ENCODE measurements at places on chromosomes 5 and 9. TPM values are rescaled to one million over a fixed set of nuclear protein-coding genes. Genes with fewer than 3 reads are reported as not detected.

The IFNA21 gene
- total RNA-seq, result not detected

The IL3 gene
- total RNA-seq, result not detected

The SPINK7 gene
- not detected for total RNA-seq

The GMCL2 gene
- not detected for total RNA-seq

The CBY3 gene
- total RNA-seq, result not detected

The MARCOL gene
- not detected for total RNA-seq

The RXRA gene
- 7.1 TPM for total RNA-seq

The WHRN gene
- total RNA-seq, result 1.2 TPM

The FCHO2 gene
- total RNA-seq, result 8.9 TPM

The SRP19 gene
- total RNA-seq, result 58.0 TPM

The CD14 gene
- 107 TPM for total RNA-seq

The SYK gene
- not detected for total RNA-seq

The CDC20B gene
- total RNA-seq, result not detected

The SLC6A3 gene
- total RNA-seq, result not detected

The MORN5 gene
- not detected for total RNA-seq

The NOXA1 gene
- 0.38 TPM for total RNA-seq

The OR1Q1 gene
- 0.08 TPM for total RNA-seq

The PKD2L2 gene
- total RNA-seq, result not detected

The FAM78A gene
- total RNA-seq, result 0.59 TPM

The PRSS3 gene
- total RNA-seq, result 8.0 TPM

The CCT5 gene
- total RNA-seq, result 466 TPM

The ZNF189 gene
- total RNA-seq, result 12.4 TPM

The ENHO gene
- total RNA-seq, result not detected

The OR2S2 gene
- total RNA-seq, result 0.08 TPM

The ANKRD20A1 gene
- 1.1 TPM for total RNA-seq

The SHISAL2B gene
- not detected for total RNA-seq

The BTNL8 gene
- not detected for total RNA-seq

The FOXD1 gene
- total RNA-seq, result 2.5 TPM

The OSMR gene
- total RNA-seq, result 58.7 TPM

The GDNF gene
- 0.35 TPM for total RNA-seq

The SEMA6A gene
- total RNA-seq, result 0.08 TPM

The DBH gene
- total RNA-seq, result not detected

The TOR1A gene
- 19.8 TPM for total RNA-seq

The FREM1 gene
- under 0.01 TPM for total RNA-seq

The SPATA31A3 gene
- total RNA-seq, result not detected

The FCN2 gene
- not detected for total RNA-seq

The RNF130 gene
- 10.4 TPM for total RNA-seq

The GPR150 gene
- total RNA-seq, result 0.45 TPM

The PCDHGA6 gene
- total RNA-seq, result 2.3 TPM

The CYSRT1 gene
- 0.12 TPM for total RNA-seq

The LCN12 gene
- total RNA-seq, result not detected

The PCDH1 gene
- 27.5 TPM for total RNA-seq

The GLDC gene
- total RNA-seq, result 4.2 TPM

The C8G gene
- not detected for total RNA-seq

The IQGAP2 gene
- 1.2 TPM for total RNA-seq

The PALM2AKAP2 gene
- 18.8 TPM for total RNA-seq

The FAM153A gene
- total RNA-seq, result not detected

The RNF180 gene
- total RNA-seq, result 7.4 TPM

The FAM151B gene
- 8.2 TPM for total RNA-seq

The WWC1 gene
- 0.38 TPM for total RNA-seq

The HSD17B3 gene
- total RNA-seq, result not detected

The GOLM1 gene
- 51.1 TPM for total RNA-seq
